ENCODE measurements at places on chromosomes 1 and 21.

GRCh38 chr1:92538413-92539061, 51.8 kb upstream of the GFI1 start:
- DNase-seq = no peak

DNA sequence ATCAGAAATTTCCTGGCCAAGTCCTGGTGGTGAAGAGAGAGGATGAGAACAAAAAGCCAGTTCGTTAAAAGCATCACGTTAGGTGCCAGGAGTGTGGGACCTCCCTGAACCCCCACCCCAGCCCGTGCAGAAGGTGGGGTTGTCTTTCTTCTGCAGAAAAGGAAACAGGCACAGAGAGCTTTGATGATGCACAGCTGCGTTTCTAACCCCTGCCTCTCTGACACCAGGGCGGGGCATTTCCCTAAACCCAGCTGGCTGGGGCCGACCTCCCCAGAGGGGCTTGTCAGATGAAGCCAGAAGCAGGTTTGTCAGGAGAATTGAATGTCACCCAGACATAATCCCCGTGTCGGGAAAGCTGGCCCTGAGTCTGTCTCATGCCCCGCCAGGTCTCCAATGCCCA, 189.3 kb upstream of the EDN2 start:
- DNase-seq = no peak

DNA sequence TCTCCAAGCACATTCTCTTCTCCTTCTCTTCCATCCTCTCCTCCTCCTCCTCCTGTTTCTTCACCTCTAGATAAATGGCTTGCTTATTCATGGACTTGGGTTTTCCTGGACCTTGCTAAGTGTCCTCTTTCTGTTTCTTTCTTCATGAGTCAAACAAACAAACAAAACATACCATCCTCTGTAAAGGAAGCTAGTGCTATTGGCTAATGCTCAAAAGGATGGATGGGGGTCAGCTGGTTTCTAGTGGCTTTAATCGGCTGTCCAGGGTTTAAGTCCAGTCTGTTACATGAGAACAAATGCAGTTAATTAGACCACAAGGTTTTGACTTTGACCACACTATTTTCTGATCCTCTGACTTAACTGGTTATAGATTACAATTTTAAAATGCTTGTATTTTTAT, 83.8 kb upstream of the TSPAN2 start:
- DNase-seq = no peak

GRCh38 chr1:110383251-110383990, 7.4 kb downstream of the SLC16A4 start:
- DNase-seq = no peak

- DNase-seq = no peak
Measured at GRCh38 chr1:205243350-205244191, 15.8 kb downstream of the TMCC2 start.

DNA sequence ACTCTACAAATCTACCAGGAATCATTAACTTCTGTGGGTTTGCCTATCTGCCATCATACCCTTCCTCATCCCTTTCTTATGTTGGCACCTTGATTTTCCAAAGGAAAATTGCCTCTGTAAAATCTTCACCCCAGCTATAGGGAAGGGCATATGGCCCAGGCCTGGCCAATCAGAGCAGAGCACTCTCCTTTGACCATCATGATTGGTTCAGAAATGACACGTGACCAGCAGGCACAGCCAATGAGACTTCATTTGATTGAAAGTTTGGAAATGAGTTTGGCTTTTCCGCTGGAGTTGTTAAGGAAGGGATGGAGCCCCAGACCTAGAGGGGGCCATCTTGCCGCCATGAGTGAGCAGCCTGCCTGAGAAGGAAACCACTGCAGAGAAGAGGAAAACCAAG, 35.1 kb upstream of the IFFO2 start:
- DNase-seq = no peak

- no peak for DNase-seq
Measured at GRCh38 chr1:185846672-185847444, 112.7 kb downstream of the HMCN1 start.

- DNase-seq = no peak
Measured at GRCh38 chr1:118144684-118145083, 40.3 kb downstream of the SPAG17 start.

DNA sequence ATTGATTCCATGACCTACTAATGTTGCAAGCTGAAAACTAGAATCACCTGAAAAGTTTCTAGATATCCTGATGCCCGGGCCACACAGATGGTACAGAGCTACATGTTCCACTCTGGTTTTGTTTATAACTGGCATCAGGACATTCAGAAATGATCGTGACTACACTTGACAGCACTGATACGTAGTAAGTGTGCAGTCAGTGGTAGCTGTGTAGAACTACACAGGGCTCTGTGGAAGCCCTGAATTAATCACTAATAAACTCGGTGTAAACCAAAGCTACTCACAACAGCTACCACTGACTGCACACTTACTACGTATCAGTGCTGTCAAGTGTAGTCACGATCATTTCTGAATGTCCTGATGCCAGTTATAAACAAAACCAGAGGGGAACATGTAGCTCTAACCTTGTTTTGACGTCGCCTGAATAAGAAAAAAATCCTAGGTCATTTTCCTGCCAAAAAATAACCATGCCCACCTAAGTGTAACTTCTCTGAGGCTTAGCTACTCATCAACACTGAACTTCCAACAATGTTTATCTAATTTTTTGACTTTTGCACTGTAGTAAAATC, 149.7 kb downstream of the TGFBR3 start:
- DNase-seq = no peak

DNA sequence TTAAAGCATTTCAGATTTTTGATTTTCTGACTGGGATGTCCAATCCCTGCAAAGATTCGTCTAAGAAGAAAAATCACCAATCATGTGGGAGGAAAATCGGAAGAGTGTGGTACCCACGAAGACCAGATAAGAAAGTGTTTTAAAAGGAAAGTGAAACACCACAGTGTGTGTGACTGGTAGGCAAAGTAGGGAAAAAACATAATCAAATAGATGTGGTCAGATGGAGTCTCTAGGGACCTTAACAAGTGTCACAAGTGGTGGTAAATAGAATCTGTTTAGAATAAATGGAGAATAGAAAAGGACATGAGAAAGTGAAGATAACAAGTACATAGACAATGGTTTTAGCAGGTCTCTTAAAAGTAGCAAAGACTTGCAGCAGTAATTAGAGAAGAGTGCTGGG, 154.6 kb downstream of the SLC30A10 start:
- DNase-seq = no peak

- DNase-seq = no peak
Measured at GRCh38 chr1:63624911-63625310, 31.7 kb downstream of the PGM1 start.

DNA sequence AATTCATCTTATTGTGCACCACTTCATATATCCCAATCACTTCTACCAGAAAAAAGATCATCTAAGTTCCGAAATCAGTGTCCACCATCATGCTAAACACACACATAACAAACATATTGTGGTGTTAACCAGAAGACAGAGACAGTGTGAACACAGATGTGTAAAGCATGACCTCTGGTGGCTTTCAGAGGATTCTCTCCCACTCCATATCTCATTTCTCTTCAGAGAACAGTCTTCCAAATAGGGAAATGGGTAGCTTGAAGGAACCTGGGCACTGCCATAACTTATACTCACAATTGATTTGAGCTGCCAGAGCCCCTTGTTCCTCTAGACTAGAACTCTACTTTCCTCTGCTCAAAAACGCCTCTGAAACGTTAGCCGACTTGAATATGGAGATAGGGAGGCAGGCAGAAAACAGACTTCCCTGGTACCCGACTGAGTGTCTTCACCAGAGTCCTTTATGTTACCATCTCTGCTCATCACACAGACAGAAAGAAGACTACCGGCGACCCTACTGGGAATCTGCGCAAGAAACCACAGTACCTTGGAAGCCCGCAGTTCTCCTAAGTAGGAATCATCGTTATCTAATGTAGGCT, 1.8 kb upstream of the ELAPOR1 start:
- DNase-seq = no peak

DNA sequence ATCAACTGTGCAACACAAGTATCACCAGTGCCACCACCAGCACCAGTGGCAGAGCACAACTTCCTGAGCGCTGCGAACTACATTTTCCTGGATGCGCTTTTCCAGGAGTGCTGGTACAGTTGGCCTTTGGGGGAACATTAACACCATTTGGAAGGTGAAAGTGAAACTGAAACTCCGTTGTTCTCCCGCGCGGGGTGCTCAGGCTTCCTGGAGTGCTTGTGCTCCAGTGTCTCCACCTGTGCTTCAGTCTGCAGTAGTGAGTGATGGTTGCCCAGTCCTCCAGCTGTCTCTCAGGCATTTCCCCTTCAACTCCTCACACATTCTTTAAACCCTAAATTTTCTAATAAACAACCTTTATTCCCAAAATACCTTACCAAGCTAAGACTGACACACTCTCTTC, 187.8 kb downstream of the LRRIQ3 start:
- DNase-seq = no peak

GRCh38 chr1:246005067-246005466, 502.0 kb downstream of the SMYD3 start:
- no peak for DNase-seq

DNA sequence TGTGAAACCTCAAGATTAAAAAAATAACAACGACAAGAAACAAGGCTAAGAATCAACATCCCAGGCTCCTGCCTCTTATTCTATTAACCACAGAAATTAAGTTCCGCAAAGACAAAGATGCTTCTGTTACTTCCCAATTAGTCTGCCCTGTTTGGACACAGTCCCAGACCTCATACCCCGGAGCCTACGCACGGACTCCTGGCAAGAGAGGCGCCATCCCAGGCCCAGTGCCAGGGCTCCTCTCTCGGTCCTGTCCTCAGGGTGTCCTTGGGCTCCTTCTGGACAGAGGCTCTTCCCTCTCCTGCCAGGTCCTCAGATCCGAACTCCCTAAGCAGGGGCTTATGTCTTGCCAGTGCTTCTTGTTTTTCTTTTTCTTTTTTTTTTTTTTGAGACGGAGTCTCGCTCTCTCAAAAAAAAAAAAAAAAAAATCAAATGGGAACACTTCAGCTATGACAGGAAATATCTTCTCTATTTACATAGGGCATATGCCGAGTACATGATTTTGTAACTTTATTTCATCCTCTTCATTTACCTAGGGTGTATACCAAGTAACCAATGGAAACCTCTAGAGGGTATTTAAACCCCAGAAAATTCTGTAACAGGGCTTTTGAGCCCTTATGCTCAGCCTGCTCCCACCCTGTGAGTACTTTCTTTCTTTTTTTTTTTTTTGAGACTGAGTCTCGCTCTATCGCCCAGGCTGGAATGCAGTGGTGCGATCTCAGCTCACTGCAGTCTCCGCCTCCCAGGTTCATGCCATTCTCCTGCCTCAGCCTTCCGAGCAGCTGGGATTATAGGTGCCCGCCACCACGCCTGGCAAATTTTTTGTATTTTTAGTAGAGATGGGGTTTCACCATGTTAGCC, 11.7 kb upstream of the ENO1 start:
- DNase-seq = no peak

DNA sequence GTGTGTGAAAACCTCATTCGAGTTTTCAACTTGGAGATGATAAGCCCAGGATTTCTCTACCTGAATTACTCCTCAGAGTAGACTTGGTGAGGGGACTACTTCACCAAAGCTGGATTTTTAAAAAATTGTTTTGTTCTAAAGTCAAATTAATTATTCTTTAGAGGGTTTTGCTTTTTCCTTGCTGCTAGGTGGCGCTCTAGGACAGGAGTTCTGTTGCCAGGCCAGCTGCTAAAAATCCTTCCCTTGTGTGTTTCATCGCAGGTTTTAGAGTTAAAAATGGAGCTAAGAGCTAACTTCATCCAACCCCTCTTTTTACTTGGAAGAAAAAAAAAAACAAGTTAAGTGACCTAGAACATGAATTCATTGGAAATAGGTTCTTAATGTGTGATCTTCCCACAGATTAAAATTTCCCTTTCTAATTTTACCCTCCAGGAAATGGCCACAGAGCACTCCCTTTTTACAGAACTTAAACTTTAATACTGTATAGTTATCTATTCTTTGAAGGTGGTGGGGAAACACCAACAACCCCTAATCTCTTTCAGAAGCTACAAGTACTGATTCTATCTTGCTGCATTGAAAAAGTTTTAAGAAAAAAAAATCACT, 36.7 kb upstream of the FAM163A start:
- DNase-seq = no peak

Data from cerebellar nuclear complex (tissue), 1 donor.